ENCODE measurements at places on chromosomes 3 and 15. TPM values are rescaled to one million over a fixed set of nuclear protein-coding genes. Genes with fewer than 3 reads are reported as not detected.

The IL17RE gene
- 21.5 TPM for total RNA-seq

The CLRN1 gene
- total RNA-seq: not detected

DNA sequence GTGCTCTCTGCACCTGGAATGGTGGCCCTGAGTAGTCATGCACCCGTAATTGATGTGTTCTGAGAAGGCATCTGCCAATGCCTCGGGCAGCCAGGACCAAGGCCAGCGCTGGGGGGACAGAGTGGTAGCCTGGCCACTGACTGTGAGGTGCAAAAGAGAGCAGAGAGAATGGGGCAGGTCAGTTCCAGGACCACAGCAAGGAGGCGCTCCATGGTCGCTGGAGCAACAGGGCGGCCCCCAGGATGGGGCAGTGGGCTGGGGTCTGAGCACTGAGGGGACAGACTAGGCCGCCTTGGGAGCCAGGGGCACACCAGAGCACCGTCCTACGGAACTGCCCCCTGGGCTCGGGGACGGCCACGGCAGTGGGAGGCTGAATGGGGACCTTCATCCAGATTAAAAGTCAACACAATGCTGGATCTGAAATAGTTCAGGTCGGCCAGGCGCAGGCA is 48.3 kb upstream of the IQSEC1 start:
- peak; percentile 39 for DNase-seq

DNA sequence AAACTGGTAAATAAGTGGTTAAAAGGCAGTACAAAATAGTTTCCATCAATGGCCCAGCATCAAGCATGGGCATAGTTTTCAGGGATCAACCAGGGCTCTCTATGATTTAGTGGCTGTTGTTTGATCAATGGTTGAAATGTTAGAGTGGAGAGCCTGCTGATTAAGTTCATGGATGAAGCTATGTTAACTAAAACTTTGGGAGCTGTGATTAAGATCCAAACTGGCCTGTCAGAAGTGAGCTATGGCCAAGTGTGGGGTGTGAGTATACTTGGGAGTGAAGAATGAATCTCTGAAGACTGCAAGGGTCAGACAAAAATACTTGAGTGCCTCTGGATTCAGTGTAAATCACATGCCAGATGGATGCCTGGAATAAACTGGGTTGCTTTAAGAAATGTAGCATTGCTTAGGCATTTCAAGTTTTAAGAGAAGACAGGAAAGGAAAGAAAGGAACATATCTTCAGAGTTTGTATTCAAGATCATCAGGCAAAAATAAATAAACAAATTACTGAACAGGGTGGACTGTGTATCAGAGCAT is 422.2 kb upstream of the ADAMTS9 start:
- no peak for DNase-seq

- DNase-seq: no peak
These were observed 19.0 kb downstream of the CSPG4 start for GRCh38 chr15:75693501-75694240.
